T-helper 22 cell (primary cell): ENCODE measurements at places on chromosomes 2 and 18.
A peak's percentile ranks its signal among the peaks of the same experiment; 100 is the strongest.

GRCh38 chr18:61901323-61901986 lies 8.6 kb upstream of the RNF152 start:
- no peak for DNase-seq

- no peak for DNase-seq
Measured at GRCh38 chr2:8626572-8626971, 55.3 kb upstream of the ID2 start.

DNA sequence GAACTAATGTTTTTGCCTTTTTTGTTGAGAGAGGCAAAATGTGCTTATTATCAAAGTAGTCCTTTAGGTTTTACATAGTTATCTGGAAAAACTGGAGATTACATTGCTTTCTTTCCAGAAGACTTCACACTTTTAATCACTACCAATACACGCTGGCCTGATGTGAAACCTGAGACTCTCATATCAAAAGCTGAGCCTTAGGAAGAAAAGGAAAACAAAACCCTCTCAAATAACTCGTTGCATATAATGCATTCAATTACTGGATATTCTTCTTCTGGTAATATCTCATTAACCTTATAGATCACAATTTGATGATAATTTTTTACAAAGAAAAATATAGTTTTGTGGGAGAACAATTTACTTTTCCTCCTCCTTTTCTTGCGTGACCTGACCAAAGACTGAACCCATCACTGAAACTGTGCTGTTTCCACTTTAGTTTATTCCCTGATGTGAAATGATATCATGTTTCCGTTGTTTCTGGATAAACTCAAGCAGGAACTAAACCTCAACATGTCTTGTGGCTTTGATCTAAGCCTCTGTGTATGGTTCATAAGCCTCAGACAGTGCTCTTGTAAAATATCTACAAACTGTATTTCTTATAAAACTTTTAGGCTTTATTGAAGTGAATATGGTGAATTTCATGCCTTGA lies 332.4 kb downstream of the GULP1 start:
- no peak for DNase-seq

- DNase-seq: no peak
Measured at GRCh38 chr2:98020516-98020915, 24.8 kb upstream of the TMEM131 start.

DNA sequence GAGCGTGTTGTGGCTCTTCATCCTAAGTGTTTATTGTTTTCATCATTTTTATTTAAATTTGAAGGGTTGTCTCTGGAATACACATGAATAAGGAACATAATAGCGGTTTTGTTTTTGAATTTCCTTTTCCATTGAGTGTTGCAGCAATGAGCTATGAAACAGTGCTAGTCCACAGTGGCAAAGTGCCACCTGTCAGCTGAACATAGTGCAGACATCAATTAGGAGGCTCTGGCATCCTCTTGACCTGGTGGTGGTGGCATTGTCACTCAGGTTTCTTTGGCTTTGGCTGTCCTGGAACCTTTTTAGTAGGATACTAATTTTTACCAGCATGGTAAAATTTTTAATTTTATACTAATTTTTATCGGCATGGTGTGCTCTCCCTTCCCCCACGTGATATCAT lies 63.2 kb downstream of the UGGT1 start:
- DNase-seq: no peak

- DNase-seq: no peak
Measured at GRCh38 chr2:237065071-237065377, 20.7 kb upstream of the COPS8 start.

GRCh38 chr2:98518101-98518500 lies 73.4 kb downstream of the INPP4A start:
- peak; percentile 15 for DNase-seq

- no peak for DNase-seq
Measured at GRCh38 chr2:12488352-12489318, 228.1 kb upstream of the TRIB2 start.

- no peak for DNase-seq
Measured at GRCh38 chr2:233387667-233388528, 33.6 kb downstream of the DGKD start.

- DNase-seq: no peak
Measured at GRCh38 chr2:85400541-85401463, 9.4 kb downstream of the CAPG start.

GRCh38 chr2:207887500-207887899 lies 117.8 kb upstream of the FZD5 start:
- DNase-seq: no peak

DNA sequence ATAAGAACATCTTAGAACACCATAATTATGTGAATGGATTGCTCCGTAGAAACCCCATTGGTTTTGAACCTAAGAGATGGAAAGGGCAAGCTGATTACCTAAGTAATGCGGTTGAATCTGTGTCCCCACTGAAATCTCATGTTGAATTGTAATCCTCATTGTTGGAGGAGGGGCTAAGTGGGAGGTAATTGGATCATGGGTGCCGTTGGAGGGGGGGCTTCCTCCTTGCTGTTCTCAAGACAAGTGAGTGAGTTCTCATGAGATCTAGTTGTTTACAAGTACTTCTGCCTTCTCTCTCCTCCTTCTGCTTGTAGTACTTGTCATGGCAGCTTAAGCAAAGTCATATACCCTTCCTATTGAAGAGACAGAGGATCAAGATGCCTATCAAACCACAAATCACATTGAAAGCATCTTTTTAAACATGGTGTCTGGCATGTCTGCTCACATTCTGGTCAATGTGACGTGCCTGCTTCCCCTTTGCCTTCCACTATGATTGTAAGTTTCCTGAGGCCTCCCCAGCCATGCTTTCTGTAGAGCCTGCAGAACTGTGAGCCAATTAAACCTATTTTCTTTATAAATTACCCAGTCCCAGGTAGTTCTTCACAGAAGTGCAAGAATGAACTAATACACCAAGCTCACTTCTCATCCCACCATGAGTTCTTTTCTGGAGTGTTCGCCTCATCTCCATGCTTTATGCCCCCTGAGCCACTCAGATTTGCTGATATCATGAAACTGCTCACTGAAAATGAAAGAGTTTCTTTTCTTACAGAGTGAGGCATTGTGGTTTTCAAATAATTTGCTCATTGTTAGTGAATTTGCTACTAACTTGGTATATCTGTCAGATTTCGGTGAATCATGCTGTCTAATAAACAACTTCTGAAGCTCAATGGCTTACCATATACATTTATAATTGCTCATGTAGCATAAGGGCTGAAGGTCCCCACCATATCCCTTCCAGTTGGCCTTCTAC lies 23.6 kb downstream of the KCNE4 start:
- DNase-seq: no peak

GRCh38 chr18:6215888-6216287 lies 198.8 kb downstream of the L3MBTL4 start:
- no peak for DNase-seq

DNA sequence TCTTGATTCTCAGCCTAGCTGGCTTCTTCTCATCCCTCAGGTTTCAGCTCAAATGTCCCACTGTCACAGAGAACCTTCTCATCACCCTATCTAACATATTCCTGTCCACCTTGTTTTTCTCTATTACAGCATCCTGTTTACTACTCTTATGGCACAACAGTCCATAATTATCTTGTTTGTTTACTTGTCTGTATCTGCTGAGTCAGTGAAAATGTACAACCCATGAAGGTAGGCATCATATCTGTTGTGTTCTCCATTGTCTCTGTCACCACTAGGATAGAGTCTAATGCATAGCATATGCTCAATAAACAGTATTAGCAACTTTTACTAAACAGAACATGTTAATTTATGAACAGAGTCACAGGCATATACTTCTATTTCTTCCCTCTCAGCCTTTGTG lies 261.7 kb downstream of the ETAA1 start:
- DNase-seq: no peak

GRCh38 chr2:203763241-203763937 lies 57.0 kb downstream of the CD28 start:
- no peak for DNase-seq

GRCh38 chr2:168054657-168055056 lies 192.7 kb downstream of the STK39 start:
- no peak for DNase-seq

DNA sequence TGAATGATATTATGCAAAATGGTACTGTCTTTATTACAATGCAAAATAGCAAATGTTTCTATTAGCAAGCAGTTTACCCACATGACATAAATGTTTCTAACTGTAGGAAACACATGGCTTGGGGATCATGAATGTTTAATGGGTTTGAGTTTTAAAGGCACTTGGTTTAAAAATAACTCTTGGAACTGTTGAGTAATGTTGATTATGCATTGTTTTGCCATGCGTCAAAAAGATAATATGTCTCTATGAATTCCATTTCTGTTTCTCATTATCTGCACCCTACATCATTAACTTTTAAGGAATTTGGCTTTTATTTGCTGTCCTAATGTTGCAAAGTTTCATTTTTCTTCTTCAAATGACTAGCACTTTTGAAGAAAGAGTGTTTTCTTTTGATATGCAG lies 1355.5 kb downstream of the SUCLG1 start:
- no peak for DNase-seq

DNA sequence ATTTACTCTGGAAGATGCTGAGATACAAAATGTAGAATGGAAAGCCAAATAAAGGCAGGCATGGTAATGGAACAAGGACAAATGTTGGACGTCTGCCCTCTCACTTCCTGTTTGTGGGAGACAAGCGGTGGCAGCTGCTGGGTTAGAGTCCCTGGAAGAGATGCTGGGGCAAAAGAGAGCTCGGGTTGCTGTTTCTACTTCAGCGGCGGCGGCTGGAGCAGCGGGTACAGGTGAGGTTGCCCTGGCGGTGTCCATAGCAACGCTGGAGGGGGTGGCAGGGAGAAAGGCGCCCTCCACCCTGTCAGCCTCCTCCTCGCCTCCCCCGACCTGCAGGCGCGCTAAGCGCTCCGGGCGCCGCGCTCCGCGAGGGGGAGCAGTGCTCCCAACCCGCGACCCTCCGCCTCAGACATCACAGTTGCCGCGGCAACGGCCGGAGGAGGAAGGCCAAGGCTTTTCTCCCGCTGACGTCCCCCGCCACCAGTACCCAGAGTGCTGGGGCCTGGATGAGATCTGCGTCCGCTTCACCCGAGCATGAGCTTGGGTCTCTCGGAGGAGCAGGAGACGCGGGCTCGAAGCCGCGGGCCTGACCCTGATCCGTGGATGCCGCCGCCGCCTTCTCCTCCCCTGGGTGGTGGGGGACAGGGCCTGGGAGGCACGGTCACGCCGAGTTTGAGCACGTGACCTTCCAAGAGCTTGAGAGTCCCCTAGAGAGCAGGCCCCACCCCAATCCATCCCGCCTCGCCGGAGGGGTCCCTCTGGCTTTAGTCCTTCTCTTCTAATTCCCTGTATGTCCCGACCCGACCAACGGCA lies 65.6 kb downstream of the NOL4 start:
- DNase-seq: no peak

DNA sequence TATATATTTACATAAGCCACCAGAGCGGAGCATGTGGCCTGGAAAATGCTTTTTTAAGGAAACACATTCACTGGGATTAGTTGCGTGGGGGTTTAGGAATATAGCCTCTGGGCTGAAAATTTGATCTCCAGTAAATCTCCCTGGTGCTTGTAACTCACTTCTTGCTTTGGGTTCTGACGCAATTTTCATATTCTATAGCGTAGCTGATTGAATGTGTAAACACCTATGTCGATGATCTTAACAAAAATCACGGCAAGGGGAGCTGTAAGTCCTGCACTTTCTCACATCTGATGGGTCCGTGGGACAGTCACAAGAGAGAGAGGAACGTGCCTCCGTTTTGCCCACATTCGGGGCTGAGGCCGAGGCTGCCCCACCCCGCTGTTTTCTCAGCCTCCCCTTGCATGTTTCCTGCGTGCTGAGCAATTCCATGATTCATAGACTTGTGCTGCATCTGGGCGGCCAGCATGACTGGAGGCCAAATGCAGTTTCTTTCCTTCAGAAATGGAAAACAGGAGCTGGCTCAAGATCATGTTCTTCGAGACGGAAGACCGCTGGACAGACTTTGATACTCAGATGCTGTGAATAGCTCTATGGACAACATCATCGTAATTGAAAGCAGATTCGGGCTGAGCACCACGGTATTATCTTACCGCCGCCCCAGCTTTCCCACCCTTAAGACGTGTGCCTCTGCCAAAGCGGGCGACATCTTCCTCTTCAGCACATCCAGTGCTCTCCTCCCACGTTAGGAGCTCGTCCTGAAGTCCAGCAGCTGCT lies 109.2 kb downstream of the TMEM18 start:
- no peak for DNase-seq

DNA sequence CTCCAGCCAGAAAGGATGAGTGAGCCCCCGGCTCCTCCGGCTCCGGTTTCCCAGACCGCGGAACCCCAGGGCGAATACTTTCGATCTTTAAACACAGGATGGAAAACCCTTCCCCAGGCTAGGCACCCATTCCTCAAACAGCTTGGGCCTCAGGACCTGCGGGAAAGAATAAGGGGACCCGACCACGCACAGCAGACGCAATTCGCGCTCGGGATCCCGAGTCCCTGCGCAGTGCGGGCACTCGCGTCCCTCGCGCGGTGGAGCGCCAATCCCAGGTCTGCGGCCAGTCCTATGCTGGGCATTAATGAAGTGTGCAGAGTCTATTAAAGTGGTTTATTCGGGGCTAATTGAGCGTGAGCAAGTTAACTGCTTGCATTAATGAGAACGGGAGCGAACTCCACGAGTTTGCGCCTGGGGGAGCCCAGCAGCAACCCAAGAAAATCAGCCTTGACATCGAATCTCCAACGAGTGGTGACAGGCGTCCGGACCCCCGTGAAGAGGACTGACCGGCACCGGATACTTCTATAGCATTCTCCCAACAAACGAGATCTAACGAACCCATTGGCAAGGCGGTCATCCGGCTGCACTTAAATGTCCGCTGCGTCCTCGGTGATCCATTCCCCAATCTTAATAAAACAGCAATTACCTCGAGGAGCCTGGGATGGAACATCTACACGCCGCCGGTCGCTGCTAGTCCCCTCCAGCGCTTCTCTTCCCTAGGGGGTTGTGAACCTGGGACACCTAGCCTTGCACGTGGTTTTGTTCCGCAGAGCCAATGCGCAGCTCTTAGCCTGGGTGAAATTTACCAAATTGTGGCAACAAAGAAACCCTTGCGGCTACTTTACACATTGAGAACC lies 1.6 kb downstream of the OSR1 start:
- no peak for DNase-seq
